ENCODE measurements at places on chromosomes 3 and 15.

- no peak for DNase-seq
Observed at GRCh38 chr3:83956431-83956830, 1002.4 kb upstream of the CADM2 start.

- no peak for DNase-seq
Observed at GRCh38 chr3:102476198-102476597, 41.4 kb downstream of the ZPLD1 start.

DNA sequence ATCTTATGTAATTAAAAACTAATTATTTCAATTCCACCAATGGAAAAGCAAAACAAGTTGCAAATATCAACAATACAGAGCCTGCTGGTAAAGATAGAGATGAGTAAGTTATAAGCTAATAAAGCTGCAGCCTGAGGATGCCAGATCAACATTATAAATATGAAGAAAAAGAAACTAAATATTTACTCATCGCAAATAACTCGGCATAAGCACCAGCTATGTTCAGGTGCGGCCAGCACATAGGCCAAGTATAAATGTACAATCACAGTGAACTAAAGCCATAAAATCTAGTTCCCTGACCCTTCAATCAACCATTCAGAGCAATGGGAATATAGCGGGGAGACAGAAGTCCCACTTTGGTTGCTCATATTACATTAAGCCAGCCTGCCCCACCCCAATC is 7.7 kb upstream of the RSL24D1 start:
- no peak for DNase-seq

GRCh38 chr3:81913886-81914663 is 152.6 kb upstream of the GBE1 start:
- DNase-seq: no peak
